Lung (tissue), 17 donors: ENCODE measurements at places on chromosomes 11 and 22. TPM values are rescaled to one million over a fixed set of nuclear protein-coding genes. Genes with fewer than 3 reads are reported as not detected.

DNA sequence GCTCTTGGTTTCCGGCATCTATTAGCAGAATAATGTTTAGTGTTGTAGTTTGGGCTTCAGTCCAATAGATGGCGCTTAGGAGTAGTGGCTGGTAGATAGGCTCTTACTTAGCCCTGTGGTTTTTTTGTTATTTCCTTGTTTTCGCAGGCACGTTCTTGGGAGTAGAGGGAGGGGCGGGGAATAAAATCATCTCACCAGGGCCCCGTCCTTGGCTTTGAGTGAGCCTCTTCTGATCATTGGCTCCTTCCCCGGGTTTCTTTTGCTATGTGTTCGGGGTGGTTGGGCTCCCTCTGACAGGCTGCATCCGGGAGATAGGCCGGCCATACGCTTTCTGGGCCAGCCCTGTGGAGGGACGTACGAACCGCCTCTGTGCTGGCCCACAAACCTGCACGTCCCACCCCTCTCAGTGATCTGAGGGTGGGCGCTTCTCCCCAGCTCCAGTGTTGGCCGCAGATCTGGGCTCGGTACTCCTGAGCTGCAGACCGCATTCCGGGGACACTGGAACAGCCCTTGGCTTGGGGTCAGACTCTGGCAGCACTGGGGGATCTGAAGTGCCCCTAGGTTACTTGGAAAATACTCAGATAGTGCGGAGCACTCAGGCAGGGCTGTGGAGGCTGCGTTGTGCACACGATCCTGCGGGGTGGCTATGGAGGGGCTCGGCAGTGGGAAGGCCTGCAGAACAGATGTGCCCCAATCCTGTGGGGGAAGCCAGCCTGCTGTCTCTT is 217.0 kb downstream of the DYNC2H1 start:
- H3K27ac ChIP-seq: peak overlapping the region; percentile 52
- DNase-seq: peak; percentile 60
- H3K27me3 ChIP-seq: no peaks in the 10 kb centered on the region

KRTAP5-7 gene
- not detected for total RNA-seq

BCO2 gene
- 20.3 TPM for total RNA-seq

DNA sequence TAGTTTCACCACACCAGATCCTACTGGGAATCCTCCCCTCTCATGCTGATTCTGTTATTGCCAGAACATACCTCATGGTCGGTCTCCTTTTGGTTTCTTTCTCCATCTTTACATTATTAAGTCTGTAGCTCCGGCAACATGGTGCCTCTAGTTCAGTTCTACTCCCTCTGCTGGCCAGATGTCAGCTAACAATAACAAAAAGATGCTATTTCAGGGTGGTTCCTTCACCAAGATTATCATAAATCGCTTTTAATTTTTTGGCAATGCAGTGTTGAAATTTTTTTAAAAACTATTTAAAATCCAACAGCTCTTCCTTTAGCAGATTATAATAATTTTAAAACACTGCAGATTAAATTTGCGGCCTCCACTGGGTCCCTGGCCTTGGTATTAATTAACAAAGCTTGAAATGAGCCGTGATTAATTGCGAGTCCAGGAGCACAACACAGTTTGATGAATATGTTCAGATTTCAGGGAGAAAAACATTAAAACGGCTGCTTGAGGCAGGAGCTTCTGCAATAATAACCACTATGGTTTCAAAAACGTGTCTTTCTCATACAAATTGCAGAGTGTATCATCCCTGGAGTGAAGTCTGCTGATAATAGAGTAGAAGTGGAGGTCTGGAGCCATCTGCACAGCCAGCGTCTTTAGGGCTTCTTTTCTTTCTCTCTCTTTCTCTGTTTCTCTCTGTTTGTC is 492.9 kb upstream of the KIRREL3 start:
- H3K36me3 ChIP-seq: no peaks in the 10 kb centered on the region
- H3K4me1 ChIP-seq: no peaks in the 10 kb centered on the region
- H3K27me3 ChIP-seq: no peaks in the 10 kb centered on the region
- H3K4me3 ChIP-seq: no peak overlapping the region

DNA sequence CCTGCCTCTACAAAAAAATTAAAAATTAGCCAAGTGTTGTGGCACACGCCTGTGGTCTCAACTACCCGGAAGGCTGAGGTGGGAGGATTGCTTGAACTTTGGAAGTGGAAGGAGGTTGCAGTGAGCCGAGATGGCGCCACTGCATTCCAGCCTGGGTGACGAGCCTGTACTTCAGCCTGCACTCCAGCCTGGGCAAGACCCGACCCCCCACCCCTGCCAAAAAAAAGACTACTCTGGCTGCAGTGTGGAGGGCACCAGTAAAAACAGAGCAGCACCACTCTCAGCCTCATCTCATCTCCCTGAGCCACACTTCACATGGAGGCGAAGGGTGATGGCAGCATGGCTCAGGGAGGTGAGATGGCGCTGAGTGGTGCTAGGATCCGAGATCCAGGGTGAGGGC is 50.3 kb upstream of the THY1 start:
- no peaks in the 10 kb centered on the region for H3K36me3 ChIP-seq
- H3K4me1 ChIP-seq: no peaks in the 10 kb centered on the region
- no peak overlapping the region for H3K4me3 ChIP-seq
- no peak overlapping the region for H3K27ac ChIP-seq
- no peak for DNase-seq
- H3K27me3 ChIP-seq: no peaks in the 10 kb centered on the region

PTPRCAP gene
- total RNA-seq: 13.7 TPM

- no peak overlapping the region for H3K27ac ChIP-seq
- H3K4me3 ChIP-seq: no peak overlapping the region
- peaks cover 11% of the 10 kb centered on the region for H3K36me3 ChIP-seq
- no peak for DNase-seq
- H3K4me1 ChIP-seq: no peaks in the 10 kb centered on the region
Observed at GRCh38 chr11:64900263-64900678, 16.7 kb downstream of the ATG2A start.

PTPN5 gene
- not detected for total RNA-seq

DNA sequence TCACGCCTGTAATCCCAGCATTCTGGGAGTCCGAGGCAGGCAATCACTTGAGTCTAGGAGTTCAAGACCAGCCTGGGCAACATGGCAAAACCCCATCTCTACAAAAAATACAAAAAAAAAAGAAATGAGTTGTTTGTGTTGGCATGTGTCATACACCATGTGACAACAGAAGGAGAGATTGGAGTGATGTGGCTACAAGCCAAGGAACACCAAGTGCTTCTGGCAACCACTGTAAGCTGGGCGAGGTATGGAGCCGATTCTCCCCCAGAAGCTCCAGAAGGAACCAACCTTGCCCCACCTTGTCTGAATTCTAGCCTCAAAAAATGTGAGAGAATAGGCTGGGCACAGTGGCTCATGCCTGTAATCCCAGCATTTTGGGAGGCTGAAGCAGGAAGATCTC is 39.1 kb upstream of the SLC35C1 start:
- DNase-seq: no peak
- no peaks in the 10 kb centered on the region for H3K4me1 ChIP-seq
- no peak overlapping the region for H3K4me3 ChIP-seq
- H3K36me3 ChIP-seq: no peaks in the 10 kb centered on the region

GRCh38 chr11:44945666-44946065 is 5.0 kb downstream of the TP53I11 start:
- H3K4me3 ChIP-seq: no peak overlapping the region
- no peaks in the 10 kb centered on the region for H3K36me3 ChIP-seq
- DNase-seq: no peak
- H3K27ac ChIP-seq: no peak overlapping the region

- peak within 1 kb of the TSS; percentile 90 for H3K27ac ChIP-seq
- no peaks in the 10 kb centered on the region for H3K36me3 ChIP-seq
- H3K4me1 ChIP-seq: peaks cover 16% of the 10 kb centered on the region
- no peak within 1 kb of the TSS for H3K4me3 ChIP-seq
- no peaks in the 10 kb centered on the region for H3K27me3 ChIP-seq
- DNase-seq: peak; percentile 90
Observed at GRCh38 chr11:63916837-63917691, at the start of gene RCOR2. Gene RCOR2, minus strand, starts transcription at chr11:63917164. Its CDS starts 708 bp downstream, at chr11:63916456.

- no peaks in the 10 kb centered on the region for H3K4me1 ChIP-seq
- H3K27ac ChIP-seq: no peak overlapping the region
- H3K4me3 ChIP-seq: no peak overlapping the region
- DNase-seq: no peak
- H3K36me3 ChIP-seq: no peaks in the 10 kb centered on the region
Observed at GRCh38 chr22:35625763-35626432, 8.8 kb upstream of the MB start.

DNA sequence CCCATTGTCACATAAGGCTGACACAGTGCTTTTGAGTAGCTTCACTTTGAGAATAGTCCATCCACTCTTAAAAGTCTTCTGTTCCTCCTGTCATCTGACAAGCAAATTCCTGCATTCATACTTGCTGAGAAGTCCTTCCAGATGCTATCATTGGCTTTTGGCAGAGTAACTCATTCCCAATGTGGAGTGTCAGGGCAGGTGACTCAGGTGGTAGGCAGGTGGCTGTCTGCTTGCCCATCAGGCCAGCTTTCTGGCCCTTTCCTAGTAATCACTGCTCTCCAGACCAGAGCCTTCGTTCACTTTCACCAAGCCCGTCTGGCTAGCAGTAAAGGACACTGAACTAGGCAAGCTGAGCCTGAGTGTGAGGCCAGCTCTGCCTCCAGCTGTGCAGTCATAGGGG is 162.5 kb upstream of the CCDC90B start:
- no peak overlapping the region for H3K4me3 ChIP-seq
- H3K27ac ChIP-seq: no peak overlapping the region
- H3K27me3 ChIP-seq: no peaks in the 10 kb centered on the region
- DNase-seq: no peak
- H3K4me1 ChIP-seq: no peaks in the 10 kb centered on the region

DNA sequence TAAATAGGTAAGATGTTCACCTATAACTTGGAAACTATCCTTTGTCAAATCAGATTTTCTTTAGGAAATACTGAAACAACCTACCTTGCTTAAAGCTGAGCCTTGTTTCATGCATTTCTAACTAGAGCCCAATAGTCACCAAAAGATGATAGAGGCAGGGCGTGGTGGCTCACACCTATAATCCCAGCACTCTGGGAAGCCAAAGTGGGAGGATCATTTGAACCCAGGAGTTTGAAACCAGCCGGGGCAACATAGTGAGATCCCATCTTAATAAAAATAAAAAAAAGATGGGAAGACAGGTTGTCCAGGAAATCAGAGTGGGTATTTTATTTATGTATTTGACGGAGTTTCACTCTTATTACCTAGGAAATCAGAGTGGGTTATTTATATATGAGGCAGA is 38.3 kb downstream of the DDX6 start:
- H3K4me3 ChIP-seq: no peak overlapping the region
- peaks cover 49% of the 10 kb centered on the region for H3K36me3 ChIP-seq
- H3K27me3 ChIP-seq: no peaks in the 10 kb centered on the region
- H3K4me1 ChIP-seq: no peaks in the 10 kb centered on the region
- DNase-seq: no peak

SEPTIN5 gene
- 32.5 TPM for total RNA-seq

DNA sequence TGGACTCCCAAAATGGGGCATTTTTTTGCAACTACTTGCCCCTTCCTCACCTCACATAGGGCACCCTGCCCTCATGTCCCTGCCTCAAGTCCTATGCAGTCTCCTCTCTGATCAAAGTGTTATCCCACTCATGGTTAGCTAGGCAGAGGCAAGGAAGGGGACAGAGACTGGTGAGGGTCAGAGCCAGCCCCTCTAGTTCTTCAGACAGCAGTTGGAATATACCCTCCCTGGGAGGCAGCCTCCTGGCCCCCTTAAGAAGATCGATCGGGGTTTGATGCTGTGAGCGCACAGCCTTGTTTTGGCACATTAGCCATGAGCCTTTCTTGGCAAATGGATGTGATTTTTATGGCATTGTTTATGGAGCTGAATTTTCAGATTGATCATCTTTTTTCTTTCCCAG is 436.9 kb downstream of the BUD13 start:
- H3K4me1 ChIP-seq: no peaks in the 10 kb centered on the region
- no peak overlapping the region for H3K27ac ChIP-seq
- no peak overlapping the region for H3K4me3 ChIP-seq
- H3K27me3 ChIP-seq: no peaks in the 10 kb centered on the region
- DNase-seq: no peak

DNA sequence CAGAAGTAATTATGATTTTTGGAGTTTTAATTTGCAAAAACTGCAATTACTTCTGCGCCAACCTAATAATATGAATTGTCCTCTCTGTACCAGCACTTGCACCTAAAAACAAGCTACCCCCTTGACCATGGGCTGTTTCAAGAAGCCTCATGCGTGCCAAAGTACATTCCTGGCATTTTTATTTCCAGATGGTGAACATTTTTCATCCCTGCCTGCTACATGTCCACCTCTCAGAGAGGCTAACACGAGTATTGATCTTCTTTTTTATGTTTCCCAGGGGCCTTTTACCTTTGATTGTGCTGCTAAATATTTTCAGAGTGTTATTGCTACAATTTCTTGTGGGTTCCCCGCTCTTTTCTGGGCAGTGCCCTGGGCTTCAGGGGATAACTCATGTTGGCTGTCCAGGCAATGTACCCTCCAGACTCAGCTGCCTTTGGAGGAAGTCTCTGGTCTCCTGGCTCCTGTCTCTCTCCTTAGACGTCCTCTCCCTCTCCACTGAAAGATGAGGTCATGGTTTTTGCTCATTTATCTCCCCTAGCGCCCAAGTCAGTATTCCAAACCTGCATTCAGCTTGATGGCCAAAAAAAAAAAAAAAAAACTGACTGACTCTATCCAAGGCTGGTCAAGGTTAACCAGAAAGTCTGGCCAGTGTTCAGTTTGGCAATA is 86.2 kb upstream of the ASPHD2 start:
- no peak overlapping the region for H3K27ac ChIP-seq
- no peak overlapping the region for H3K4me3 ChIP-seq
- DNase-seq: no peak
- H3K4me1 ChIP-seq: no peaks in the 10 kb centered on the region
- H3K27me3 ChIP-seq: peaks cover 2% of the 10 kb centered on the region
- no peaks in the 10 kb centered on the region for H3K36me3 ChIP-seq

DNA sequence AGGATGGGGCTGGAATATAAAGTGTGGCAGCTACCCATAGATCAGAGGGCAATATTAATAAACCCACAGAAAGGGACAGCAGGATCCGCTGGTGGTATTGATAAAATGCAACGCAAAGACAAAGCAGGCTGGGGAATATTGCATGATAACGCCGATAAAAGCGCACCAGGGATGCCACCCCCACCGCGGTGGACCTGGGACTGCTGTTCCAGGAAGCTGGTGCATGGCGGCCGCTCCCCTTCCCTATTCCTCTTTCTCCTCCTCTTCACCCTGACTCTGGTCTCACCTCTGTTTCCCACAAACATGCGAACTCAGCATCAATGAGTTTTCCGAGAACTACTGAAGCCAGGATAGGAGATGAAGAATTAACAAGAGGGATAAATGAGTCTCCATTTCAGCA is 20.2 kb downstream of the SPATA19 start:
- no peak overlapping the region for H3K27ac ChIP-seq
- no peak for DNase-seq
- no peak overlapping the region for H3K4me3 ChIP-seq
- H3K36me3 ChIP-seq: no peaks in the 10 kb centered on the region
- H3K27me3 ChIP-seq: peaks cover 10% of the 10 kb centered on the region
- H3K4me1 ChIP-seq: no peaks in the 10 kb centered on the region

- no peaks in the 10 kb centered on the region for H3K4me1 ChIP-seq
- no peak for DNase-seq
- H3K27me3 ChIP-seq: peaks cover 10% of the 10 kb centered on the region
- H3K36me3 ChIP-seq: no peaks in the 10 kb centered on the region
- no peak overlapping the region for H3K4me3 ChIP-seq
- no peak overlapping the region for H3K27ac ChIP-seq
Observed at GRCh38 chr22:45869340-45869847, 107.6 kb downstream of the WNT7B start.

GRCh38 chr22:31829505-31829904 is 75.7 kb downstream of the DEPDC5 start:
- no peak for DNase-seq
- H3K27me3 ChIP-seq: no peaks in the 10 kb centered on the region
- no peak overlapping the region for H3K4me3 ChIP-seq
